Skeletal muscle tissue (tissue), 5 donors: ENCODE measurements at places on chromosomes 2 and 18. TPM values are rescaled to one million over a fixed set of nuclear protein-coding genes. Genes with fewer than 3 reads are reported as not detected.

WDCP gene
- 12.0 TPM for total RNA-seq

MAT2A gene
- total RNA-seq: 57.9 TPM

B3GNT7 gene
- 0.52 TPM for total RNA-seq

SLC9A4 gene
- total RNA-seq: not detected

METTL5 gene
- total RNA-seq: 29.7 TPM

SLC19A3 gene
- 4.2 TPM for total RNA-seq

NEURL3 gene
- not detected for total RNA-seq

SCYGR4 gene
- not detected for total RNA-seq

POTEC gene
- total RNA-seq: not detected

CAPN14 gene
- not detected for total RNA-seq

CRYBA2 gene
- total RNA-seq: not detected

TLX2 gene
- total RNA-seq: not detected

PLCD4 gene
- 27.7 TPM for total RNA-seq

AKAIN1 gene
- total RNA-seq: not detected

DSC2 gene
- total RNA-seq: 4.2 TPM

ANKRD30B gene
- under 0.01 TPM for total RNA-seq

SH2D6 gene
- not detected for total RNA-seq

SULT1C4 gene
- total RNA-seq: 12.5 TPM

CYP27C1 gene
- total RNA-seq: 2.6 TPM

CRACDL gene
- total RNA-seq: 0.52 TPM

STEAP3 gene
- 8.9 TPM for total RNA-seq

LYG2 gene
- total RNA-seq: not detected

ELOA2 gene
- not detected for total RNA-seq

IL1RL1 gene
- 1.0 TPM for total RNA-seq

ONECUT2 gene
- total RNA-seq: not detected

SETBP1 gene
- 13.6 TPM for total RNA-seq

NT5DC4 gene
- not detected for total RNA-seq

CABLES1 gene
- 4.7 TPM for total RNA-seq

PAX8 gene
- total RNA-seq: not detected

SLC30A3 gene
- total RNA-seq: 0.52 TPM

RPL37A gene
- total RNA-seq: 7,363 TPM
